ENCODE measurements at places on chromosomes 16 and 17.

DNA sequence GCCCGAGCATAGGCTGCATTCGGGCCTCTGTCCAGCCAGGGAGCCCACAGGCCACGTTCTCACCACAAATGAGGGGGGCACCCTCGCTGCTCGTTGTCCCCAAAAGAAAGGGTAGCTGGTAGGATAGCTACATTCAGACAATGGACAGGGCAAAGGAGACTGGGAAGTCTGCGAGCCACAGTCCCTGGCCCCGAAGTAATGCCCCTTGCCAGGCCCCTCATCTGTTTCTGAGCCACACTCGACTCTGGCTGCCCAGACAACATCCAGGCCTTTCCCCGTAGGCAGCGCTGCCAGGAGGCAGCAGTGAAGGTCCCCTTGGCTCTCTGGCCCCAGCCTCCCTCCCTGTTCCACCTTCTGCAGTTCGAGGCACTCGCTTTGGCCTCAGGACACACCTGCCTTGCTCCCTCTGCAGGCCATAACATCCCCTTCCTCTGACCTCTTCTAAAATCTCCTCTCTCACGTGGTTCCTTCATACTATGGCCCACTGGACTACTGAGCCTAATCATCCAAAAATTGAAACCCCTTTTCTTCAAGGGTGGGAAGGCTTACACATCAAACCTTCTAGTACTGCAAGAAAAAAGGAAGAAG is 12.2 kb downstream of the AIPL1 start:
- no peak for DNase-seq

- no peak for DNase-seq
Observed at GRCh38 chr16:57277586-57277985, 6.9 kb downstream of the PLLP start.

DNA sequence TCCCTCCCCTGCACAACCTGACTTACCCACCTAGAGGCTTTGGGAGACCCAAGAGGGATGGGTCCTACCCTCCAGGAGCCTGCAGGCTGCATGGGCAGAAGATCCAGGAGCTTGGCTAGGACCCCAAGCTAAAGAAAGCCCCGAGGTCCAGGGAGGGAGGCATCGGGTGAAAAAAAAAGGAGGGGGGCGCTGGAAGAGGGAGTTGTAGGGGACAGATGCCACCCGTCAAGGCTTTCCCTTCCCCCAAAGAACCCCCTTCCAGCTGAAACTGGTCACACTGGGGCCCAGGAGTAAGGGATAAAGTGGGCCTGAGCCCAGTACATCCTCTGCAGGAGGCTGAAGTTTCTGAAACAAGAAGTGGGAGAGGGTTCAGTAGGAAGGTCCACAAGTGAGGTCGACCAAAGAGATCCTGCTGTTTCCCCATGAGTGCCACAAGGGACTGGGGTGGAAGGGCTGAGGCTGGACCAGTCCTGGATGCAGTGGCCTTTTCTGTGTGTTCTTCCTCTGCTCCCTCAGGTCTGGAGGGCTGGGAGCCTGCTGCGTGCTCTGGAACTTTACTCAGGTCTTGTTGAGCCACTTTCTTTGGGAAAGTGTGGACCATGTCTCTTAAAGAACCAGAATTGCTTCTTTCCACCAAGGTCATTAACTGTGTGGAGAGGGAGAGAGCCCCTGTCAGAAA is 14.2 kb upstream of the CBFB start:
- no peak for DNase-seq

DNA sequence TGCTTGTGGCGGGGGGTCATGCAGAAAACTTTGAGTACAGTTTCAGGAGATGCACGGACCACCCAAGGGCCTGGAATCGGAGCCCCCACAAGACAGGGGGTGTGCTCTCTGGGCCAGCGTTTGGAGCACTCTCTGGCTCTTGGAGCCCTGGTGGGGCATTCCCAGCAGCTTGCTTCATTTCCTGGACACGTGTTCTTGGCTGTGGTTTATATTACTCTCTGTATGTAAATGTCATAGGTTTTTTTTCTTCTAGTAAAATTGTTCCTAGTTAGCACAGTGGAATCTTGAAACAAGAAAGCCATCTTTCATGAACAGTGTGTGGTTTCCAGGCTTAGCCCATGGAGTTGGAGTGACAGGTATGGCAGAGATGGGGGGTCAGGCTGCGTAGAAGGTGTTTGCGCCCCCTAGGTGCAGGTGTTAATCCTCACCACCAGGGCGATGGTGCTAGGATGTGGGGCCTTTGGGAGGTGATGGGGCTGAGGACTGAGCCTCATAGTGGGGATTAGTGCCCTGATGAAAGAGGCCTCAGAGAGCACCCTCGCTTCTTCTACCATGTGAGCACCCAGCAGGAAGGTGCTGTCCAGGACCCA is 79.8 kb downstream of the JPH3 start:
- DNase-seq: no peak

- no peak for DNase-seq
Observed at GRCh38 chr17:3213587-3213986, 6.1 kb downstream of the OR1A1 start.

DNA sequence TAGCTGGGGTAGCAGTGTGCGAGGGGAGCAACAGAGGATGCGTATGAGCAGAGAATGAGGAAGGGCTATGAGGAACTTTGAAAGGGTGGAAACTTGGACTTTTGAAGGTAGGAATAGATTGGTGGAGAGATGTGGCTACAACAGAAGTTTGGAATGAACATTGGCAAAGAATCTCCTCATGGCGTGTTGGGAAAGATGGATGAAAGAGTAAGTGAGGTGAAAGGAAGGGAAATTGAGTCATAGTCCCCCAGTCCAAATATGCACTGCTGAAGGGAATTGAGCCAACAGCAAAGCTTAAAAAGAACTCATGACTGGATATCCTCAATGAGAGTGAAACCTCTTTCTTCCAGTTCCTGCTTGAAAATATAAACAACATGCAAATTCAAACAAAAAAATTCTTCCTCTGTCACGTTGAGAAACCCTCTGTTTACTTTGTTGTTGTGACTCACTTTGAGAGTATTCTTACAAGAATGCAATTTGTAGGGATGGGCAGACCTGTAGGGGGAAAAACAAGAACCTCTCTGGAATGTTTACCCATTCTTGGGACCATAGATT is 313.2 kb upstream of the KCNJ16 start:
- no peak for DNase-seq

DNA sequence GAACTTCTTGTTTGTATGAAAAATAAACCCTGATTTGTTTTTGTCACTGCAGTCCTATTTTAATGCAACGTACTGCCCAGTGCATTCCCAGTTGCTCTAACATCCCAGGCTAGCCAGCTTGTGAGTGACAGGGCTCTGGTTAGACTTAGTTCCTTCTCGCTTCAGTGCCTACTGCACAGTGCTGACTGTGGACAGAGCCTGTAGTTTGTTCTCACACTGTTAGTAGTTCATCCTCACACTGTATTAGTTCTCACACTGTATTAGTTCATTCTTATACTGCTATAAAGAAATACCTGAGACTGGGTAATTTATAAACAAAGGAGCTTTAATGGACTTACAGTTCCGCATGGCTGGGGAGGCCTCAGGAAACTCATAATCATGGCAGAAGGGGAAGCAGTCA is 116.6 kb upstream of the SALL1 start:
- no peak for DNase-seq

DNA sequence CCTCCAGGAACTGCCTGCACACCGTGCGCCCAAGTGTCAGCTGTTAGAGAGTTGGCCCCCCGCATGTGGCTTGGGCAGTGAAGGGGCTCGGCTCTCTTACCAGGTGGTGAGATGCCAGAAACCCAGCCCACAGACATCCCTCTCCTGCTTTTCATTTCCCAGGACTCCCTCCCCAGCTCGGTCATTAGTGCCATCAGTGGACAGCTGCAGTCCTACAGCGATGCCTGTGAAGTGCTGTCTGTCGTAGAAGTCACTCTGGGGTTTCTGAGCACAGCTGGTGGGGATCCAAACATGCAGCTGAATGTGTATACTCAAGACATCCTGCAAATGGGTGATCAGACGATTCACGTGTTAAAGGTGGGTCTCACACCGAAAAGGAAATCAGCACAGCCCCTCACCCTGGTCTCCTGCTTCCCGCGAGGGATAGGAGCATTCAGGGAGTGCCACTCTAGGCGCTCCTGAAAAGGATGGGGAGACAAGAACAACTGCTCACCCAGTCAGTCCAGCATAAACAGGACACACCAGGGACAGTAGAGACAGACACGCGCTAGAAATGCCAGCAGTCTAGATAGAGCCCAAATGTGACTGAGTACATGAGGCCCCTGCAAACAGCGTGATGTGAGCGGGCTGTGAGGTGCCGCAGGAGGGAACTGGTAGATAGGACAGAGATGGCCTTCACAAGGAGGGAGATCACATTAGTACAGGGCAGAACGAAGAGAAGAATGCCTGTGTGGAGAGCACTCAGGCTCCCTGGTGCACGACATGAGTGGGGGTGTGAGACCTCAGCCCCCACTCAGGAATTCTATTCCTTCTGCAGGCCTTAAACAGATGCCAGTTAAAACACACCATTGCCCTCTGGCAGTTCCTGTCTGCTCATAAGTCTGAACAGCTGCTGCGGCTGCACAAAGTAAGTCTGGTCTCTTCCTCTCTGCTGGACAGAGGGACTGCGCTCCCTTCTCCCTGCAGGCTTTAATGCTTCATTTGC is 25.7 kb upstream of the ENDOV start:
- no peak for DNase-seq

DNA sequence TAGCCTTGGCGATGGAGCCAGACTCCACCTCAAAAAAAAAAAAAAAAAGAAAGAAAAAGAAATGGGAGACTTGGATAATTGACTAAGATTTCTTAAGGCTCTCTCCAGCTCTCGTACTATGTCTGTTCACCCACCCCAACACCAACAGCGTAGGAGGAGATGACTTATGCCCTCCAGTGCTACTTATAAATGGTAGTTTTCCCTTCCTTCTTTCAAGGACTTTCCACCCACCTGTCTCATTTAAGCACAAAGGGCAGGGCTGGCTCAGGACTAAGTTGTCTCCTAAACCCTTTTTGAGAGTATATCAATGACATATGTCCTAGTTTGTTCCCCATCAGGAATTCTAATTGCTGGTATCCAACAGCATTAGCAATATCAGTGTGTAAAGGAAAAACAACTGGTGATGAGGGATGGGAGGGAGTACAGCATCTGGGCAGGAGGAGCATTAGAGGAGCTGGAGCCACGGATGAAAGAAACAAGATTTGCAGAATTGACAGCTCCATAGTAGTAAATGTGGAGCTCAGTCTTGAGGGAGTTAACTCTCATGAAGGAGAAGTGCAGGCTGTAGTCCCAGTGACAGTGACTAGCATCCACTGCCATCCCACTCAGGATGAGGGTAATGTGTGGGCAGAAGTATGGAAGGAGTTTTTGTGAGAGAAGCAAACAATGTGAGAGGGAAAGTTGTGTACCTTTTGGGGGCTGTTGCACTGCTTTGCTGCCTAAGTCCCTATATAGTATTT is 17.2 kb downstream of the UBE2Z start:
- DNase-seq: no peak

GRCh38 chr16:82298472-82298871 is 128.4 kb upstream of the MPHOSPH6 start:
- DNase-seq: no peak

DNA sequence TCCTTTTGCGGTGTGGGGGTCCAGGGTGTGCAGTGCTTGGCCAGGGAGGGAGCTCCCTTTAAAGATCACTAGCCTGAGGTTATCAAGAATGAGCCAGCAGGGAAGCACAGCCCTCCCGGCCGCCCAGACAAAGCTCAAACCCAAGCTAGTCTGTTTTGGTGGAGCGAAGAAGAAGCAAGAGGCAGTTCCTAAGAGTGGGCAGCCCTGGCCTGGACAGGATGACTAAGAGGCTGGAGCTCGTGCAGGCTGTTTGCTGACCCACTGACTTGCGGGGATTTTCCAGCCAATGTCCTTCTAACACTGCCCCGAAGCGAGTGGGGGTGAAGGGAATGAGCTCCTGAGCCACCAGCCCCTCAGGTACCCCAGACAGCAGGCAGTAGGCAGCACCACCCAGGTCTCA is 134.4 kb downstream of the COPRS start:
- DNase-seq: no peak

- no peak for DNase-seq
Observed at GRCh38 chr17:76088041-76088867, 9.3 kb downstream of the ZACN start.
